Fibroblast of skin of back (primary cell): ENCODE measurements at places on chromosomes 12 and 14.

- no peak for DNase-seq
Measured at GRCh38 chr12:92769124-92769901, 66.5 kb downstream of the PLEKHG7 start.

DNA sequence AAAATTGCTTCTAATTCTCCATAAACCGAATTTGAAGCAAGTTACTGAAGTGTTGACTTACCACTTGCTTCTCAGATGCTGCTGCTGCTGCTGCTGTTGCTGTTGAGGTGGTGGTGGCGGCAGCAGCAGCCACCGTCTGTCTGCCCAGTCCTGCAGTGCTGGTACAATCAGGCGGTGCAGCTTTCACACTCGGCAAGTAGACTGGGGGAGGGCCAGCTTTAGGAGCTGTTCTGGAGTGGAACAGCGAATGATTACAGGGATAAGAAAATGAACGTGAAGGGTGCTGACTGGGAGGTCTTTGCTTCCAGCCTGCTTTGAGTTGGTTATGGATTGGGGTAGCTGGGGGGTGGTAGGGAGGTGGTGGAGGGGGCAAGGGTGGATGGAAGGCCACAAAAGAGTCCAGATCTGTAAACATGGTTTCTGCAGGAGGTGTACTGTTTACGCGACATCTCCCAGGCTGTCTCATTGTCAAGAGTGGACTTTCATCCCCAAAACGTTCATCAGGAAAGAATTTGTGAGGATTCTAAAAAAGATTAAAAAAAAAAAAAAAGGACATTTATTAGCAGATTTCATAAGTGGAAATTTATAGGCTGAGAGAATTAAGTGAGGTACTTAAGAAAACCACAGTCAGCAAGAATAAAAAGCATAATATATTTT, 38.8 kb downstream of the UBR7 start:
- no peak for DNase-seq

GRCh38 chr12:120489018-120489417, 6.9 kb upstream of the DYNLL1 start:
- DNase-seq = peak; percentile 11

- no peak for DNase-seq
Measured at GRCh38 chr14:25046301-25046943, 3.5 kb downstream of the STXBP6 start.

- DNase-seq = no peak
Measured at GRCh38 chr12:64497484-64497883, 45.6 kb downstream of the TBK1 start.

GRCh38 chr12:5963515-5963914, 18.5 kb upstream of the ANO2 start:
- DNase-seq = no peak

DNA sequence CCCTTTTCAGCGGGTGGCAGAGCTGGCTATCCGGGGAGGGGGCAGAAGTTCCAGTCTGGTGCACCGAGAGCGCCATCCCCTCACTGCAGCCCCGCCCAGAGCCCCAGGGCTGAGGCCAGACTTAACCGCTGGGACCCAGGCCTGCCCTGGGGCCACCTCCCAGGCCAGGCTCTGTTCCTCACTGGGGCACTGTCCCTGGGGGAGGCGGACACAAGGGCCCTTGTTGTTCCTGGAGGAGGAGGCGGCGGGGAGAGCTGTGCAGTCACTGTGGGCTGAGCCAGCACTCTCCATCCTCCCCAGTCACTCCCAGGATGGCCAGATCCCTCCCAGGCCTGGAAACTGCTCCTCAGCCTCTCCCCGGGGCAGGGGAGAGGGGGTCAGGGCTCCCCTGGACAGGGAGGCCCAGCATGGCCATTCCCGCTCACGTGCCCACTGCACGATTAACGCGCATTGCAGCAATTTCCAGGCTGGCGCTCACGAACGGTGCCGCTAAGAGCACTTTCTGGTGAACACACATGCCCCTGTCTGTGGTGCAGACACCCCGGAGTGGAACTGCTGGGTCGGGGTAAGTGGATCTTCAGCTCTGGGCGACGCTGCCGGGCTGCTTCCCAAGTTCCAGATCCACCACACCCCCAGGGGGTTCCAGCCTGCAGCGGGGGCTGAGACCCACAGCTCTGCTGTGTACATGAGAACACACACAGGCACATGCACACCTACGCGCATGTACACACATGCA, 89.8 kb upstream of the SFSWAP start:
- DNase-seq = no peak

- no peak for DNase-seq
Measured at GRCh38 chr12:52316290-52316689, 4.9 kb downstream of the KRT83 start.

DNA sequence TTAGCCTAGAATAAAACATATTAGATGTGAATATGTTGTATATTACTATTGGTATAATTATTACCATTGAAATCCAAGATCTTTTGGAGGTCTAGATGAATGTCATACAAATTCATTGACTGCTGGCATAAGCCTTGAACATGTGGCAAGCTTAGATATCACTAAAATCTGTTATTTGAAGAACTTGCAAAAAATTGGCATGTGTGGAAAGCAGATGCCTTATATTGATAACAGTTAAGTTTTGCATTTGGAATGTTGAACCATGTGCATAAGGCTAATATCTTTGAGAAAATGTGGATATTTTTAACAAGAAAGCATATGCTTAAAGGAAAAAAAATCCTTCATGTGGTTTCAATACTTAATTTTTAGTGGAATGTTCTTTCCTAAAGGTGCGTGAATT, 203.6 kb upstream of the PRICKLE1 start:
- no peak for DNase-seq

- no peak for DNase-seq
Measured at GRCh38 chr14:93691042-93691780, 97.1 kb downstream of the PRIMA1 start.

- no peak for DNase-seq
Measured at GRCh38 chr14:70098250-70098809, 90.4 kb downstream of the SLC8A3 start.

- no peak for DNase-seq
Measured at GRCh38 chr12:121748218-121748570, 35.6 kb downstream of the TMEM120B start.

DNA sequence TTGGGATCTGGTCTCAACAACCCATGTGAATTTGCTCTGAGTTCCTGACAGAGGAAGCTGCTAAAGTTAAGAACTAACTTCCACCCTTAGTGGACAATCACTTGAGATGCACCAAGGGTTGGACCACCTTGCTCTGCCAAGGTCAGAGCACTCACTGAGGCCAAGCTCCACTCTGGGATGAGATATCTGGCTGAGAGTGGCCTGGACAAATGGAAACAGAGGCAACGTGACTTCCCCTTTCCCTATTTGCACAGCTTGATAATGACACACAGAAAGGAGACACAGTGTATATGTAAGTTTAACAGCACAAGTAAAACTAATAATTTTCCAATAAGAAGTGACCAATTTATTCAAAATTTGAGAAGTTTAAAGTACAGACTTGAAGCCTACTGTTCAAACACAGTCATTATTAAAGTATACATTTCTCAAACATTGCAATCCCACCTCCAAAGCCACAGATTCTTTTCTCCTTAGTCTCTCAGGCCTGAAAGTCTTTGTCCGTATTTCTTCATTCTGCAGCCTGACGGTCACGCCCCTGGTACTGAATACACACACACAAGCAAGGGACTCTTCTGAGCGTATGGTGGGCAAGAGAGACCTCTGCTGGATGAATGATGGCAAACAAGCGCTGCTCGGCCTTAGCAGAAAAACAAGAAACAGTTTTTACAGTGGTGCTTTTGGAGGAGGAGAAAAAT, 28.6 kb downstream of the TMEM30B start:
- DNase-seq = peak; percentile 98

GRCh38 chr14:94088516-94088915, 7.4 kb downstream of the IFI27L1 start:
- peak; percentile 43 for DNase-seq

DNA sequence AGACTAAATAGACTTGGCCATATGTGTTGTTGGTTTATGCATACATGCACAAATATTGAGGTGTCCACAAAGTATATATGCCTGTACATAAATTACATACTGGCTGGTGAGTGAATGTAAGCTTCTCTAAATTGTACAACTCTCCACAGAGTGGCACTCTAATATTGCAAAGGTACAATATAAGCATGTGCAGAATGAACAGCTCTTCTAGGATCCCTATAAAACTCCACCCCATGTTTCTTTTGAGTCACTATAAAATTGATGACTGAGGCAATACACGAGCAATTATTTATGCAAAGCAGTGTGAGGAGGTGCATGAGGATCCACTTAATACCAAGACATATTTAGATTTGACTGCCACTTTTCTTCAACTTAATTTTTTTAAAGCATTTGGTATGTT, 172.2 kb downstream of the NAV3 start:
- DNase-seq = no peak

- DNase-seq = no peak
Measured at GRCh38 chr14:23275412-23275811, 10.5 kb downstream of the HOMEZ start.

DNA sequence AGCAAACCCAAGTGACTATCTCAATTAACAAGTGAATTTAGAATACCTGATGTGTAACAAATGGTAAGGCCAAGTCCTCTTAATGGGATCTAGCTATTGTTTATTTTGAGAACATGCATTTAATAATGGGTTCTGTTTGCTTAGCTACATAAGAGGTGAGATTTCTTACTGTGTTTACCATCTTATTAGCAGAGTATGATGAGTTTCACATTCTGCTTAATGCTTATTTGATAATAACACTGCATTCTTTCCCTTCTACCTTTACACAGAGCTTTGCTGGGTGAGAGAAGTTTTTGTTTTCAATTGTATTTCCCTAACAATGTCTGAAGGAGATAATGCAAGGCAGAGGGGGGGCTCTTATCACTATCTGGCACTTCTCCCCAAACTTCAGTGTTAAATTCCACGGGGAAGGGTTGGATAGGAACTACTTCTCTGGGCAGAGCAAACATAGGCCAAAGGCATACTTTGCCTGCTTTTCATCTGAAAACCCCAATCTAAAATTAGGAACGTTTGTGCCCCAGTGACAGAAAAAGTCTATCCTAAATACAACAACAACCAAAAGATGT, 129.0 kb upstream of the ATXN7L3B start:
- no peak for DNase-seq

DNA sequence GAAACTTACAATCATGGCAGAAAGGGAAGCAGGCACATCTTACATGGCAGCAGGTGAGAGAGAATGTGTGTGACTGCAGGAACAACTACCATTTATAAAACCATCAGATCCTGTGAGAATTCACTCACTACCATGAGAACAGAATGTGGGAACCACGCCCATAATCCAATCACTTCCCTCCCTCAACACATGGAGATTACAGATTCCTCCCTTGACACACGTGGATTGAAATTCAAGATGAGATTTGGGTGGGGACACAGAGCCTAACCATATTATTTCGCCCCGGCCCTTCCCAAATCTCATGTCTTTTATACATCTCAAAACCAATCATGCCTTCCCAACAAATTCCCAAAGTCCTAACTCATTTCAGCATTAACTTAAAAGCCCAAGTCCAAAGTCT, 203.6 kb downstream of the C12orf75 start:
- DNase-seq = no peak

- peak; percentile 45 for DNase-seq
Measured at GRCh38 chr12:89346741-89347324, 5.5 kb downstream of the DUSP6 start.

GRCh38 chr14:104865631-104866441, 768 bp downstream of the CEP170B start:
- DNase-seq = peak; percentile 80

- DNase-seq = peak; percentile 19
Measured at GRCh38 chr14:87252103-87252502, 740.9 kb downstream of the GALC start.

GRCh38 chr12:4346931-4347330, 25.9 kb downstream of the TIGAR start:
- no peak for DNase-seq

DNA sequence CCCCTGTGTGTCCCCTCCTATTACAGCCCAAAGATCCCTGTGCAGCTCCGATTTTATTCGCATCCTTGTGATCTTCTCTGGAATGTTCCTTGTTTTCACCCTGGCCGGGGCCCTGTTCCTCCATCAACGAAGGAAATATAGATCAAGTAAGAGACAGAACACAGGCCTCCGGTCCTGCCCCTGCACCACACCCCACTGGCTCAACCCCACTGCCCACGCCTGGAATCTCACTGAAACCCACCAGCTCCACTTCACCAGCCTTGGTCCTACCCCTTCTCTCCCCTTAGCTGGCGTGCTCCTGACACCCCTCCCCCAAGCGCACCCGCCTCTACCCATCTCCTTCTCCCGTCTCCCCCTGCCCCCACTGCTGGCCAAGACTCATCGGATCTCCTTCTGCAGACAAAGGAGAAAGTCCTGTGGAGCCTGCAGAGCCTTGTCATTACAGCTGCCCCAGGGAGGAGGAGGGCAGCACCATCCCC, 934 bp upstream of the TAPBPL start:
- DNase-seq = no peak

- peak; percentile 29 for DNase-seq
Measured at GRCh38 chr14:65286443-65286842, 126.1 kb upstream of the FUT8 start.

DNA sequence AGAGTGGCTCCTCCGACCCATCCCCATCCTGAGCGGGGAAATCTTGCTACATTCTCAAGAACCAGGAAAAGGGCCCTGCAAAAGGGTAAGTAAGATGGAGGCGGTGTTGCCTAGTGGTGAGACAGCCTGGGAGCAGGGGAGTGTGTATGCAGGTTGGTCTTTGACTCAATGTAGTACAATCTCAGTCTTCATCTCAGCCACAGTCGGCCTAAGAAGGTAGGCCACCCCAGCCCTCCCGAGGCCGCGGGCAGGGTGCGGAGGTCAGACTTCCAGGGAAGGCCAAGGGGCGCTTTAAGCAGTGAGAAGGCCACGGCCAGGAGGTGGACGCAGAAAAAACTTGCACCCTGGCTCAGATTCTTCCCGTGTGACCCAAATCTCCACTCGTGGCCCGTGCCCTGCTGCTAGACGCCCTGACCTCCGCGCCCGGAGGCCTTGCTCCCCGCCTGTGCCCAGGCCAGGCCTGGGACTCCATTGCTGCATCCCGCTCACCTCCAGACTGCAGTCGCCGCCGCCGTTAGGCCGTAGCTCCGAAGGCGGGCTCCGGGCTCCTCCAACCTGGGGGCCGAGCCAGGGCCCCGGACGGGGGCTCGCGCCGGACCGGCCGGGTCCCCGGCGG, 435 bp downstream of the FOXM1 start:
- peak; percentile 30 for DNase-seq

GRCh38 chr12:53870117-53870516, 68.5 kb upstream of the HOXC13 start:
- DNase-seq = no peak

- no peak for DNase-seq
Measured at GRCh38 chr14:75702122-75702521, 41.1 kb downstream of the TTLL5 start.

DNA sequence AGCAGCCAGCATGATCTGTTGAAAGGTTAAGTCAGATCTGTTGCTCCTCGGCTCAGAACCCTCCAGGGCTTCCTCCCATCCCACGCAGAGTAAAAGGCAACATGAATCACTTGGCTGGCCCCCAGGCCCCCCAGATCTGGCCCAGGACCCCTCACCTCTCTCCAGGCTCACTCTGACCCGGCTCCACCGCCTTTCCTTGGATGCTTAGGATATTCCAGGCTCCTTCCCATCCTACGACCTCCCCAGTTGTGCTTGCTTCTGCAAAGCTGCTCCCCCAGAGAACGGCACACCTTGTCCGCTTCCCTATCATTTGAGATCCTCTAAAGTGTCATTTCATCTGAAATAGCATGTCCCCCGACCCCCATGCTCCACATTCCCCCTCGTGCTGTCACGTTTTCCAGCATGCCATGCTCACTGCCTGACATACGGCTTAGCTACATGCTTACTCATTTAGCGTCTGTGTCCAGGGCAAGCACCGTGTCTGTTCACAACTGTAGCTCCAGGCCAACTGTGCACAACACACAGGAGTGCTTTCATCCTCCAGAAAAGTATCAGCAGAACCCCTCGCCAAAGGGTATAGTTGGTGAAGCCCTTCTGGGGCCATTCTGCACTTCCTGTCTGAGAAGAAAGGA, 33.6 kb upstream of the BDKRB2 start:
- no peak for DNase-seq
